HAP-1 (cell line): ENCODE measurements at places on chromosomes 4 and X.

- DNase-seq: no peak
Measured at GRCh38 chr4:18007625-18008024, 13.9 kb downstream of the LCORL start.

DNA sequence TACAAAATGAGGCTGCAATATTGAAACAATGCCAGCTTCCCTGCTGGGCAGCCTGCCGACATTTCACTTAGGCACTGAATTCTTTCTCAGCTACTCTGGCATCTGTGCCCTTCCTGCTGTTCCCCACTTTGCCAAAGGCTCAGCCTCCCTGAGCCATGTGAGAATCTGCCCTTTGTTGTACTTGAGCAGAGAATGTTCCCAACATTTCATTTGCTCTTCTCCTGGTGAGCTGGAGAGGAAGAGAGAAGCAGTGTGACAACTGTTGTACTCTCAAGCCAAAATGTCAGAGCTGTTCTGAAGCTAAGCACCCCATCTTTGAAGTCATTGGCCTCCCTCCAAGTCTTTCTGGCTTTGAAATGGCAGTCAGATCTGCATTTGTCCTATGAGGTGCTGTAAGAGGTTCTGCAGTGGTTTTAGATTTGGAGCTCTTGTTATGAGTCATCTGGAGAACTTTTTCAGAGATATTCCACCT, 32.5 kb downstream of the LANCL3 start:
- no peak for DNase-seq

- DNase-seq: no peak
Measured at GRCh38 chr4:73669410-73670183, 49.4 kb upstream of the RASSF6 start.

DNA sequence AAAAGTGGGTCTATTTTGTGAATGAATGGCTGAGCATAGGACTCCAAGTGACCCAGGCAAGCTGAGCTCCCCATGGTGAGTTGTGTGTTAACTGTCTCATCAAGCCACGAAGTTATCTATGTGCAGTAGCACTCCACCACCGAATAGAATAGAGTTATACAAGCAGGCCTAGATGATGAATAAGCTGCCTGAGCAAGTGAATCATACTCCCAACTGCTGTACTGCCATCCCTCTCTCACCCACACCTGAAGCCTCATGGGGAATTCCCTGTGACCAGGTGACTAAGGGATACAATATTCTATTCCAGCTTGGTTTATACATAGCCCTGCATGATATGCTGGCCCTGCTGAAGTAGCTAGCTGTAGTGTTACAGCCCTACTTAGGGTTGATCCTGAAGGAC, 38.7 kb downstream of the KDM5C start:
- no peak for DNase-seq

DNA sequence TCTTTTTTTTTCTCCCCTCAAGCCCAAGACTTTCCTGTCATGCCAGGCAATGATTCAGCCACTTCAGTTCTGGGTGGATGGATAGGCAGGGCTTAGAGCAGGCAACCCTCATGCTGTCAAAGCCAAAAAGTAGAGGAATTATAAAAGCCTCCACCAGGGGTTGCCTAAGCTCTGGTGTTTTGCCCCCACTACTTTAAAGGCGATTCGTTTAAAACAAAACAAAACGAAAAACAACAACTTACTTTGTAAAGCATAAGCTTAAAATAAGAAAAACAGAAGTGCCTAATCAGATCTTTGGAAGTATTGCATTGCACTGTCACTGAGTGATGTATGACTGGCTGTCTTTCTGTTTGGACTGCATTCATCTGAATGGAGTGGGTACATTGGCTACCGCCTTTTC, 5.3 kb upstream of the IDS start:
- DNase-seq: no peak

- DNase-seq: no peak
Measured at GRCh38 chrX:34716302-34716701, 59.2 kb upstream of the TMEM47 start.

DNA sequence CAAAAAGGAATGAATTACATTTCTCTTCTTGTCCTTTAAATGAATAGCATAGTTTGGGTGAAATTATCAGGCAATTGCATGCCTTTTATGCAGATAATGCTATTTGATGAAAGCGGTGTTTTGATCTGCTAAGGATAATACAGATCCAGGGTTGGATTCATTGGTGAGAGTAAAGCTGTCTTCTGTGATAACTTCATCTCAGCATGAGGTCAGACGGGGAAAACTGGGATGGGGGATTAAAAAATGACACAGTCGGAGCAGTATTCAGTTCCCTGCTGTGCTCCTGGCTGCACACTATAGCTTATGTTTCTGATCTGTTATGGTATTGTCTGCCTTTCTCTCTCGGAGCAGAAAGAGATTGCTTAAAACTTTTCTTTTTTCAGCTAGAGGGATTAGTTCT, 105.9 kb upstream of the TENM3 start:
- DNase-seq: peak; percentile 57

DNA sequence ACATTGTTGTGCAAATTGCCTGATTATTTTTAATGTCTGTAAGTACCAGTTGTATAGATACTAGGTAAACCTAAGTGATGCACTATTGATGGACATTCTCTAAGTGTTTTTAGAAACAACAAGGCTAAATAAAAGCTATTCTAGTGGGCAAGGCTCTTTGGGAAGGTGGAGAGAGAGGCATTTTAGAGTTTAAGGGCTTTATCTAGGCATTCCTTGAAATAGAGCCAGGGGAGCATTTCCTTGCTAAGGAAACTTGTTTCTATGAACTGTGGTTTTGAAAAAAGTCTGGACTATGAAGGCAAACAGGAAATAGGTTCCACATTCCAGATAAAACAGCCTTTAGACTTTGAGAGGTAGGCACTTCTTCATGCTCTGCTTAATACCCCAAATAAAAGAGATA, 23.8 kb downstream of the BMX start:
- peak; percentile 27 for DNase-seq

DNA sequence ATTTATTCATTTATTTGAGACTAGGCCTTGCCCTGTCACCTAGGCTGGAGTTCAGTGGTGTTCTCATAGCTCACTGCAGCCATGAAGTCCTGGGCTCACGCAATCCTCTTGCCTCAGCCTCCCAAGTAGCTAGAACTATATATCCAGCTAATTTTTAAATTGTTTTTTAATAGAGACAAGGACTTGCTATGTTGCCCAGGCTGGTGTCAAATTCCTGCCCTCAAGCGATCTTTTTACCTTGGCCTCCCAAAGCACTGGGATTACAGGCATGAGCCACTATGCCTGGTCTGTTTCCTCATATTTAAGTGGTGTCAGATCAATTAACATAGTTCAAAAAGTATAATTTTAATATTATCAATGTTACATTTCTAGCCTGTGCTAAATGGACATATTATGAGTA, 68.5 kb downstream of the AFF1 start:
- no peak for DNase-seq

DNA sequence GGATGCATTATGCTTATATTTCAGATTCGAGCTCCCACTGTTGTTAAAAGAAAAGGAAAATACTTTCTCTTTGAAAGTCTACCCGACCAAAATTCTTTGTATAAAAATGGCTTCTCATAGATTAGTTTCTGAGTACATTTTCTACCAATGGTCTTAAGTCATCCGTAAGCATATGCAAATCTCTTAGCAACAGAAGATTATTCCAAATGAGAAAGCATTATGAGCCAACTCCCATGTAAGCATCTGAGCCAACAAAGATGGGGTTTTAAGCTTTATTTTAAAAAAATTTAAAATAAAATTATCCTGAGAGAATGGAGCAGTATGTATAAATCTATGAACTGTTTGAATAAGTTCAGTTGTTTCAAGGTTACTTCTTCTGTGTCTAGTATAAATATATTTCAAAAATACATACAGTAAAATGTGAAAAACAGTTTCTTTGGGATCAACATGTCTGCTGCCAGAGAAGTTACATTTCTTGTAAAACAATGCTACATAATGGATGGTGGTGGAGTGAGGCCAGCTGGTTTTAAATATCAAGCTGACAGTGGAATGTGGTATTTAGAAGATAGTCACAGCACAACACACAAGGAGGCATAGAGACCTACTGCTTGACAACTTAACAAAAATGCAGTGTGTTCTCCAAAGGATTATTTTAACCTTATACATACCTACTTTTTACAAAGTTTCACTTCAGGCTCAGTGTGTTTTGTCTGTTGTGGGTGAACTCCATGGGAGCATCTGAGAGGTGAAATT, 199.5 kb upstream of the DIPK2B start:
- DNase-seq: no peak

- no peak for DNase-seq
Measured at GRCh38 chr4:165191814-165192499, 15.4 kb upstream of the KLHL2 start.

DNA sequence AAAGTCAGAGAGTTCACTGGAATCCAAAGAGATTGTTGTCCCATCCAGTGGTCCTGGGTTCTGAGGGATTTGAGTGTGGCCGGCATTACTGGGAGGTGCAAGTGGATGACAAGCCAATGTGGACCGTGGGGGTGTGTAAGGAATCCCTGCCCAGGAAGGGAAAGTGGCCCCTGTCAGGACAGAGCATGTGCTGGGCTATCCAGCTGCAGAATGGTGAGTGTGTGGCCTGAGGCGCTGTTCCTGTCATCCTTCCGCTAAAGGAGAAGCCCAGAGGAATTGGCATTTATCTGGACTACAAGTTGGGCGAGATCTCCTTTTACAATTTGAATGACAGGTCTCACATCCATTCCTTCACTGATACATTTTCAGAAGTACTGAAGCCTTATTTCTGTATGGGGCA, 20.4 kb upstream of the TRIM60 start:
- no peak for DNase-seq

GRCh38 chrX:140163371-140164159, 198.2 kb upstream of the CXorf66 start:
- DNase-seq: no peak

GRCh38 chrX:65674204-65674893, 6.9 kb downstream of the MSN start:
- no peak for DNase-seq

GRCh38 chrX:22689290-22689689, 310.5 kb upstream of the DDX53 start:
- no peak for DNase-seq

- no peak for DNase-seq
Measured at GRCh38 chr4:13966231-13967195, 339.0 kb upstream of the BOD1L1 start.

DNA sequence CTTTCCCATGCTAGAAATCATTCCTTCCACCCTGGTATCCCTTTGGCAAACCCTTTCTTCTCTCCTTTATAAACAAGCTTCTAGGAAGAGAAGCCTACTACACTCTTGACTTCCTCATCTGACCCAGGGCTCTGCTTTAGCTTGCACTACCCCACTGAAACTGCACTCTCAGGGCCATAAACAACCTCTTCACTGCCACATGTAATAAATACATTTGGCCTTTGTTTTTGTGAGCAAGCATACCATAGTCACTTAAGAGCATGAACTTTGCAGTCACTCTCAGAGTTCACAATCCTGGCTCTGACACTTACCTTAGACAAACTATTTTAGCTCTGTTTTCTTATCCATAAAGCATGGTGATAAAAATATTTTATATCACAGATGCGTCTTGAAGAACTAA, 50.7 kb upstream of the USP38 start:
- DNase-seq: no peak

DNA sequence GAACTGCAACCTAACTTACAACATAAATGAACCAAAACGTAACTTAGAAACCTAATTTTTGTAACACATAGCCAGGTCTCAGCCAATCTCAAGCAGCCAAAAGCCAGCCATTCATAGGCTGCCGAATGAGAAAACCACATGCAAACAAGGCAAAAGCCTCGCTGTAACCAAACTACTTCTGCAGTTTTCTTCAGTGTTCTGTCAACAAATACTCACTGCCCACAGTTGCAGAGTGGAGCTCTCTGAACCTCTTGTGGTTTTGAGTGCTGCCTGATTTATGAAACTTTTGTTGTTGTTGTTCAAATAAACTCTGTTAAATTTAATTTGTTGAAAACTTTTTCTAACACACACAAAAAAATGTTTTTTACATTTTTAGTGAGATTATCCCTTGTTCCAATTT, 251.2 kb downstream of the PAPSS1 start:
- DNase-seq: no peak

GRCh38 chr4:177339477-177340374, 30.1 kb downstream of the NEIL3 start:
- no peak for DNase-seq

DNA sequence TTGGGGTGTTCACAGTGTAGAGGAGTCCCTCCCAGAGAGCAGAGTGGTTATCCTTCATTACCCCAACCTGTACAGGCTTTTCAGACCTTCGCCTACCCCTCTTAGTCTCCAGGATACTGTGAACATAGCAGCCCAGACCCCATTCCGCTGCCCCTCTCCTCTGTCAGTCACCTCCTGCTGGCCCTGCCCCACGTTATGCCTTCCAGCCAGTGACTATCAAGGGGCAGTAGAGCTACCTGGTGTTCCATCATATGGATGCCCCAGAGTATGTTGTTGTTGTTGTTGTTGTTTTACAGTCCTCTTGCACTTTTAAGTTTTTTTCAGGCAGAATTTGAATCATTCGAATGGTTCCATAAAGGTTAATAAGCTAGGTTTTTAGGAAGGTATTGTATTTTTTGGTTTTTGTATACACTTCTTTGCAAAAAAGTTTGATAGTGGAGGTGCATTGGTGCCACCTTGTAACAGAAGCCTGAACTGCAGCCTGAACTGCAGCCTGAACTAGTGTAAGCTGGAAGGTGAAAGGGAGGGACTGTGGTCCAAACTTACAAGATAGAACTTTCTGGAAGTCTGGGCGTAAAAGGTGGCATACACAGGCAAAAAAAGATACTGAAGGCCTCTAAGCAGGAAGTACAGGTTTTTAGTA, 101.4 kb upstream of the RAB40AL start:
- peak; percentile 6 for DNase-seq

GRCh38 chrX:27860337-27860736, 52.5 kb downstream of the MAGEB10 start:
- no peak for DNase-seq

- DNase-seq: no peak
Measured at GRCh38 chrX:2541603-2542002, 40.8 kb upstream of the DHRSX start.

DNA sequence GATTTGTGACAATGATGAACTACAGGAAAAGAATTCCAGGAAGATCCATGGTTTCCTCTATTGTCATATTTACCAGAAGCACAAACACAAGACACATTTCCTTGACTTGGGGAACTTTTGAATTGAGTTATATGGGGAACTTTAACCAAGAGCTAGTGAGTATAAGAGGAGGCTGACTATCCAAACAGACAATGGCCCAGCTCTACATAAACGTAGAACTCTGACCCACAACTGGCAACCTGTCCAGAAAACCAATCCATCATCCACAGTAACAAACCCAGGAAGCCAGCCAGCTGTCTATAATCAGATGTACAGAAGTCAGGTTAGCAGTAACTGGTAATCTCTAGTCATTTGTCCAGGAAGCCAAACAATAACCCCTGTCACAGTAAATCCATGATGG, 167.0 kb upstream of the CPEB2 start:
- DNase-seq: no peak

- DNase-seq: peak; percentile 61
Measured at GRCh38 chr4:77994194-77994721, 62.9 kb upstream of the FRAS1 start.

- no peak for DNase-seq
Measured at GRCh38 chr4:40562208-40562607, 67.5 kb downstream of the RBM47 start.

GRCh38 chr4:150389896-150390530, 191.9 kb upstream of the MAB21L2 start:
- DNase-seq: no peak
